A549 (cell line): ENCODE measurements at places on chromosomes 5 and 9. TPM values are rescaled to one million over a fixed set of nuclear protein-coding genes. Genes with fewer than 3 reads are reported as not detected.
A peak's percentile ranks its signal among the peaks of the same experiment; 100 is the strongest.

DNA sequence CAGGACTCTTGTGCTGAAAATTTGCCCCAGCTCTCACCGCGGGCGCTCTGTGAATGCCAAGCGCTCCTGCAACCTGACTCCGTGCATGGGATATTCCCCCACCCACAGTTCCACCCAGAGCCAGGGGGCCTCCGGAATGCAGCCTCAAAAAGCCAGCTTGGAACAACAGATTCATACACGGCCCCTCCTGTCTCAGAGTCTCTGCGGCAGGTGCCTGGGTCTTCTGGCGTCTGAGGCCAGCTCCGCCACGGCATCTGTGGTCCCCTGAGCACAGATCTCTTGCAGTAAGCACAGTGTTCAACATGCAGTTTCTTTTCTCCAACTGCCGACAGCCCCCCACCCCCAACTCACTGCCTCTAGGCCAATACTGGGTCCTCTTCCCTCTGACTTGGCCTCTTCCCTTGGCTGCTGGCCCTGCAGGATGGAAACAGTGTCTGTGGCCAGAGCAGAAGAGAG lies 355.7 kb upstream of the IRX2 start:
- no peak for DNase-seq

DNA sequence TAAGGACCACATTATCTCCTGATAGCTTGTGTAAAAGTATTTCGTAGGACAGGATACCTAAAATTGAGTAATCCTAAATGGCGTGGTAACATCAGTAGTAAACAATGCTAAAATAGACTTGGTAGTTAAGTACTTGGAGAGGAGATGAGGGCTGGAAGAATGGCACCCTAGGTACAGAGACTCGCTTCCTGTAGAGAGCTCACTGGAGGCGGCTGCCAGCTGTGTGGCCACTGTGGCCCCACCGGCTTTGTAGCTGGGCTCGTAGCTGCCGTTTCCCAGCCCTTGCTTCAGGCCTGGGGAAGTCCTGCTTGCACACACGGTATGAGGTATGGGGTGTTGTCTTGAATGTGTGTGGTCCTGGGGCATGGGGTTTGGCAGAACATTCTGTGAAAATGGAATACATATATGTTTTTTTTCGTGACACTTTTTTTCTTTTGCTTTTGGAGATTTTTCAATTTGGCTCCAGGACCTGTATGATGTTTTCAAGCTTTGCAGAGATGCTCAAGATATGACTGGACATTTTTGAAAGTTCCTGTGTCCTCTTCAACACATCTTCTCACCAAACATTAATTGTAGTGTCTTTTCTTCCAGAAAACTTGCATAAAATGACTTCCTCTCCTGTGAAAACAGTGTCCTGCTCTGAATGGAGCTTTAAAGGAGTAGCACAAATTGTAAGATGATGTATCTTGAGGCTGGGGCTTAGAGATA lies 58.0 kb downstream of the RCL1 start:
- DNase-seq = no peak

GRCh38 chr5:132458651-132459030 lies 31.9 kb downstream of the IRF1 start:
- DNase-seq = no peak

- DNase-seq = no peak
Measured at GRCh38 chr9:105257809-105258208, 13.4 kb downstream of the SLC44A1 start.

DNA sequence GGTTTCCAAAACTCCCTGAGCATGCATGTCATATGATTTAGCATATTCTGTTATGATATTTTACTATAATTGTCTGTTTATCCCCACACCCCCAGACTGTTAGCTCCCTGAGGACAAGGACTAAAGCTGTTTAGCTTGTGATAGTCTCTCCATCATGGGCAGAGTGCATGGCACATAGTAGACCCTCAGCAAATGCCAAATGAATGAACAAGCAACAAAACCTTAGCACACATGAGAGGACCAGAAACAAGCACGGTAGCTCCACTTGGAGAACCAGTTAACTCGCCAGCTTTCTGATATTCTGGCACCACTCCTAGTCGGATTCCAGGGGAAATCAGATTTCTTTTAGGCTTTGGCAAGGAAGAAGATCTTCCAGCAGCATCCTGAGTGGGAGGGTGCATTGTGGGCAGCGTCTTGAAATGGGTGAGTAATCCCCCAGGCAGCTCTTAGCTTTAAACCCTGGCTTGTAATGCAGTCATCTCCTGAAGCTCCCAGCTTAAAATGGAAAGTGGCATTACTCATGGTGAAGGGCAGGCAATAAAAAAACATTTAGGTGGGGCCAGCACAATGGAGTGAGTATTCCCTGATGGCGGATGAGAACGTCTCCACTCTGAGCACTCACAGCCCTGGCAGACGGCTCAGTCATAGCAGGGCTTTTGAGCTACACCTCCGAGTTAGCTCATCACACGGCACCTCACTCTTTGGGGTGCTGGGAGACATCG lies 41.1 kb downstream of the FGF1 start:
- peak; percentile 85 for DNase-seq

DNA sequence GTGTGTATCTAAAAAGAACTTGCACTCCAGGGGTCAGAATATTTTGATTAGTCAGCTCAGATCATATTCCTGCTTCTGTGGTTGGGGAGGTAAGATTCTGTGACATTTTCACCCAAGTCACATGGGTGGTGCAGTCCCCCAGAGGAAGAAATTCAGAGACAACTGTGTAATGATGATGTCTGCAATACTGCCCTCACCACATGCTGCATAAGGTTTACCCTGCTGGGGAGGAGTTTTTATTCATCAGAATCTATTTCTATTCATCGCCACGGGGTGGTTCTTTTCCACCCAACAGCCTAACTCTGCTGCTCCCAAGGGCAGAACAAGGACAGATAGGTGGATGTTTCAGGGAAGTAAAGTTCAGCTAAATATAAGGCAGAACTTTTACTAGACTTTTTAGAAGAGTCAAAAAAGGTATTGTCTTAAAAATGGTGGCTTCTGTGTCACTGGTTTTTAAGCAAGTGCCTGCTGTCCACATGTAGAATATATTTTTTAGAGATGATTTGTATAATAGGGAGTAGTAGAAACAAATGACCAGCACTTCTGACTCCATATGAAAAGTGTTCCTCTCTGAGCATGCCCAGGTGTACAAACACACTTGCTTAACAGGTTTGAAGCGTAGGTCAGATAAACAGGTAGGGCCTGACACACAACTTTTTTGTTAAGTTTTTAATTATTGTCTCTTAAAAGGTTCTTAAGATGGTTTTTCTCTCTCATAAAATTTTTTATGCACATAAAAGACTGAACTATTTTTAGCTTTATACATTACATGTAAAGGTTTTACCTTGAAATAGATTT lies 352.7 kb downstream of the LRRC70 start:
- no peak for DNase-seq

The FOCAD gene
- polyA plus RNA-seq = 21.7 to 23.1 TPM (median 22.0 TPM) in 3 replicates

GRCh38 chr5:116365006-116365496 lies 209.6 kb downstream of the SEMA6A start:
- no peak for DNase-seq

The WDR41 gene
- 60.8 to 65.6 TPM (median 62.1 TPM) in 3 replicates for polyA plus RNA-seq

- no peak for DNase-seq
Measured at GRCh38 chr9:87111010-87111409, 163.7 kb upstream of the GAS1 start.

GRCh38 chr5:59569158-59569557 lies 324.4 kb downstream of the PDE4D start:
- no peak for DNase-seq

- DNase-seq = no peak
Measured at GRCh38 chr5:73692166-73692640, 66.2 kb downstream of the ARHGEF28 start.
